Transverse colon (tissue), 4 donors: ENCODE measurements at places on chromosomes 6 and 20.

DNA sequence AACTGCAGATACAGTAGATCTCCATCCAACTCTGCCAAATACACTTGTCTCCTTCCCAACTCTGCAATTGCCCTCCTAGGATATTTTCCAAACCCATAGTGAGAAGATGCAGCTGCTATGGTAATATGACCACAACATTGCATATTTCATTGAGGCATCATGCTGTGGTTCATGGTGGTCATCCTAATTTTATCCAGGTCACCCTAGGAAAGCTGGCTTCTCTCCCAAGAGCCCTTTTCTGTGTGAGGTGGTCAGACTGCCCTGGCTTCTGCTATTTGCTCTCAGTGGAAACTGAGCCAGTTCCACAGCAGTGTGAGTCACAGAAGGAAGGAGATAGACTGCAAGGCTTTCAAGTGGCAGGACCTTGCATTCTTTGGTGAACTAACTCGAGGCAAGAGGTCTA is 5.5 kb downstream of the OGFRL1 start:
- DNase-seq: no peak

DNA sequence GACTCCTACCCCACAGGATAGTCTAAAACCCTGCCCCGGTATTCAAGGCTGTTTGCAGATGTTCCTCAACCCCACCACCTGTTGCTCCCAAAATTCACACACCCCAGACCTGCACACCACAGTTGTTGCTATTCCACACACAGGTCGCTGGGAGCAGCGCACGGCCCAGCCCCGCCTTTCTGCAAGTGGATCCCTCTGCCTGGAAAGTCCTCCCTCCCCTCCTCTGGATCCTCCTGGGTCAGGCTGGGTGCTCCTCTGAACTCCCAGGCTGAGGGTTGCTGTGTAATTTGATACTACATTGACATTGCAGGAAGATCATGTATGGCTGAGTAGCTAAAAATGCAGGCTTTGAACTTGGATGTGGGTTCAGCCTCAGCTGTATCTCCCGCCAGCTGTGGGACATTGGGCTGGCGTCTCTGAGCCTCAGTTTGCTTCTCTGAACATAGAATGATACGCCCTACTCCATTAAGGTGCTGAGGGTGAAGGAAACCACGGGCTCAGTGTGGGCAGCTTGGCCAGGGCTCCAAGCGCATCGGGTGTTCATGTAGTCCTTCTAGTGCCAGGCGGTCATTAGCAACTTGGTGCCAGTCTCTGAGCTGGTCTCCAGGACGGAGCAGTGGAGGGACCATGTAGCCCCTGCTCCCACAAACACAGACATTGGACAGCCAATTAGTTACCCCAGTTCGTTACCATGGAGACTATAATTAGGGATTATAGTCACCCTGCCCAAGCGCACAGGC is 13.9 kb upstream of the CCN5 start:
- DNase-seq: no peak

- peak; percentile 81 for DNase-seq
Measured at GRCh38 chr20:59207742-59208357, 44.2 kb downstream of the ZNF831 start.

- no peak for DNase-seq
Measured at GRCh38 chr6:142845143-142845571, 99.8 kb downstream of the HIVEP2 start.
